ENCODE measurements at places on chromosomes 12 and 14.
A peak's percentile ranks its signal among the peaks of the same experiment; 100 is the strongest.

DNA sequence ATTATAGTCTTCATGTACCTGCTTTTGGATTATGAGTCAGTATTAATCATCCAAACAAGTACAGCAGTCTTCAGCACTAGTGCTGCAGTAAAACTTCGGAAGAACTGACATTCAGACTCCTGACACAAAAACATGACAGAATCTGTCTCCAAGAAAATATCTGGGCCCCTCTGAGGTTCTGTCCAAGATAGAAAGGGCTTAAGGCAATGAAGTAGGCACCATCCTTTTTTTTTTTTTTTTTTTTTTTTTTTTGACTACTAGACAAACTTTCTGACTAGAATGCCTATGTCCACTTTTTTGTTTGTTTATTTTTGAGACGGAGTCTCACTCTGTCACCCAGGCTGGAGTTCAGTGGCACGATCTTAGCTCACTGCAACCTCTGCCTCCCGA lies 112.5 kb downstream of the MED13L start:
- DNase-seq: no peak

- DNase-seq: no peak
Measured at GRCh38 chr12:91331371-91331770, 148.8 kb upstream of the DCN start.

DNA sequence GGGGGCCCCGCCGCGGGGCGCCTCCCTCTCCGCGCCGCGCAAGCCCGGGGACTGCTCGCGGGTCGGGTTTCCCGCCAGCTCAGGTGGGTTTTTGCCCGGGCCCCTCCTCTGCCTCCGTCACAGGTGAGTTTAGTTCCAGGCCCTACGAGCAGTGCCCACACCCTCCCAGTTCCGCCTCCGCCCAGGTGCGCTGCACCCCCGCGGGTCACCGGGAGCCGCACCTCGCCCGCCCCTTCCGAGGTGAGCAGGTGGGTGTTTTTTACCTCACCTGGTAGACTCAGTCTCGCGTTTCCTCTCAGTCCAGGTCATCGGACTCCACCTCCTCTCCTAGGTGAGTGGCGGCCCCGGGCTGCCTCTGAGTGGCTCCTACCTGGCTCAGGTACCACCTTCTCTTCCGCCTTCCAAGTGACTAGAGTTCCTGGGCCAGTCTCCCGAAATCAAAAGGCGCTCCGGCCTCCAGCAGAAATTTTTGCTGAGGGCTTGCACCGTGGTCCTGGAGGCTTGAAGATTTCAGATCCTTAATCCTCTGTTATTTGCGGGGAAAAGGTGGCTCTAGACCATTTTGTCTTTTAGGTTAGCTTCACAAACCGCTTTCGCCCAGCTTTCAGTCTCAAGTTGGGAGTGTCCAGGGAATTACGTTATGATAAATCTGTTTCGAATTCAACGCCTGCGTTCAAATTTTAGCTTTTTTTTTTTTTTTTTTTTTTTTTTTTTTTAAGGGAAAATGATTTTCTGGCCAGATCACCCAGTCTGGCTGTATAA lies at the start of gene TMEM30B:
TSS of gene TMEM30B (minus strand) at position 153 of the 762 bp plus-strand sequence. CDS start 191 bp downstream, outside the sequence.
- peak; percentile 34 for DNase-seq

DNA sequence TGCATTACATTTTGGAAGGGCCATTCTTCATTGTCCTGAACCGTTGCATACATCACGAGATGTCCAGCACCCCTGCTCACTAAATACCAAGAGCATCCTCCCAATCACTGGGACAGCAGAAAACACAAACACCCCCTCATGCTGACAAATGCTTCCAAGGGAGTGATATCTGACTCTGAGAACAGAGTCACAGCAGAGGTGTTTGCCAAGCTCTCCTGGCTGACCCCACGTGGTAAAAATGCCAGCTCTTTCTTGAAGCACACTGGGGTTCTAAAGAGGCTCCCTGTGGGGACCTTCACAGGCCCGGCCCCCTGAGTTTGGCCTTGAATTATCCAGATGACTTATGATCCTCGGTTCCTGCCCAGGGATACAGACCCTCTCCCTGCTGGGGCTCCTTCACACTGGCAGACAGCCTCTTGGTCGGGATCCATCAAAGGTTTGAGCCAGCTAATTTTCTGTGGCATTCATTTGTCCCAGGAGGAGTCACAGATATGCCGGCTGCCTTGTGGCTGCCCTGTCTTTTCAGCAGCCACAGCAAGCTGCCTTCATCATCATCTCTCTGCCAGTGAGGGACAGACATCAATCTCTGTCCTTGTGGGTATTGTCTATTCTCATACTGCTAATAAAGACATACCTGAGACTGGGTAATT lies 43.1 kb upstream of the PSMC1 start:
- no peak for DNase-seq

DNA sequence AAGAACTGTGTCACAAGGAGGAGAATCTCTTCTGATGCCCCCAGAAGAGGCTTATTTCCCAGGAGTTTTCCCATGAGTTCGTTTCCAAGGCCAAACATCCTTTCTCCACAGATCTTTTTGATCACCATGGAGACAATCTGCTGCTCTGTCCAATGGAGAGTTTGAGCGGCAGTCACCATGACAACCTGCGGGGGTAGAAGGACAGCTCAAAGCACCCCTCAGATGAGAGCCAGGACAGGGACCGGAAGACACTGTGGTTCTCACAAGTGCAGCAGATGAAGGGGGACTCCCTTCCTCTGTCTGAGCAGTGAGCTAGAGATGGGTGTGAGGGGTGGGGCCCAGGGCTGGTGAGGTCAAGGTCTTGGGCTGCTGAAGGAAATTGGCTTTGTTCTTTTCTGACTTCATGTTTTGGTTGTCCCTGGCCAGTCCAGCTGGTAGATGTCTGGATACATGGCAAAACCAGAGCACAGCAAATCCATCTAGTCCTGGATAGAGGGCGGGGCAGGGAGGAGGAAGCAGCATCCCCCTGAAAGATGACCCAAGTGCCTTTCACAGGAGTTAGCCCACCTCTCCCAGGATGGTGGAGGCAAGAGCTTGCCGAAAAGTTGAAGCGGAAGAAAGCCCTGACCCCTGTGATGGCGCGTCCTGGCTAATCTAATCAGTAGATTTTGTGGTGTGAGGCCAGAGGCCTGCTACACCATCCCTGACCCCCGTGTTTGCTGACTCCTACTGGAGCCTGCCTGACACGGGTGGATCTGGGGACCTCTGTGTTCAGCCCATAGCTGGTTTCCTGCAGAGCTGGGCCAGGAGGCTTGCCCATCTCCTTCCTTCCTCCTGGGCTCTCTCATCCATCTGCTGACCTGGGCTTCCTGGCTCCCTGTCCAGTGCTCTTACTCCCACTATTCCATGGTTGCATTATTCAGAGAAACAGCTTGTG lies 24.4 kb downstream of the DHRS2 start:
- no peak for DNase-seq

All from NCI-H1417 treated with DMSO at 0.1 percent for 48 hours (cell line).